CD4-positive, alpha-beta T cell treated with Interleukin-2 at 100 ng/mL for 4 hours (primary cell): ENCODE measurements at places on chromosomes 3 and 15.

DNA sequence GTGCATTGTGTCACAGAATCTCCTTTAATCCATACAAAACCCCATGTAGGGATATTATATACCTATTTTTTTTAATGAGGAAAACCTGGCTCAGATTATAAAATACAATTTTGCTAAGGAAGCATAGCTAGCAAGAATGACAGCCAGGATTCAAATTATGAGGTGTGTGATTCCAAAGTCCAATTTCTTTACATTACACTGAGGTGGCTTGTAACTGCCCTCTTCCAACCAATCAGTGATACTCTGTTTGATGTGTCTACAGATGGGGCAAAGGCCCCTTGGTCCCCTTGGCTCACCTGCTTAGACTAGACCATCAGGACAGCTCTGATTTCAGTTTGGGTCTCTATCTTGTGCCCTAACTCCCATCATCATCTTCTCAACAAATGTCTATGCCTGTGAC lies 120.3 kb upstream of the ADAMTS9 start:
- no peak for DNase-seq

GRCh38 chr3:49013738-49014660 lies 4.4 kb downstream of the DALRD3 start:
- DNase-seq: peak; percentile 58

DNA sequence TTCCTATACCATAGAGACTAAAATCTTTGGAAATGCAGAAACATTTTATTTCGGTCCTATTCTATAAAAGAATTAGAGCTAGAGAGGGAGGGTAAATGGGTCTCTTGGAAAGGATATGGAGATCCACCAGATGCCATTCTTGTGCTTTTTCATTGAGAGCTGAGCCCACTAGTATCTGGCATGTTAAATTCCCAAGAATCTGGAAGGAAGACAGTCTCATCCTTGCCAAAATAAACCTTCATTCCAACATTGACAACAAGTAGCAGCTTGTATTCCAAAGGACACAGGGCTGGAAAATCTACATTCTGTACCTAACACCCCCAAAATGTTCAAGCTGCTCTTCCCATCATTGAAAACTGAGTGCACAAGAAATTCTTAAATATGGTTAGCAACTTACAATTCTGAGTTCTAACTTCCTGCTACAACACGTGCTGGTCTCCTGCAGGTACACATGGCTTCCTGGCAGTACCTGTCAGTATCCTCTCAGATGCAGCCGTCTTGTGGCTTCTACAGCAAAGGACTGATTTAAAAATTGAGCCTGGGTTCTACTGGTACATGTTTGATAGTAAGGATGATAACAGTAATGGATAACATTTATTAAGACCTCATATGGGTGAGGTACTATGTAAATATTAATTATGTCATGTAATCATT lies 348.1 kb downstream of the SV2B start:
- DNase-seq: peak; percentile 23

DNA sequence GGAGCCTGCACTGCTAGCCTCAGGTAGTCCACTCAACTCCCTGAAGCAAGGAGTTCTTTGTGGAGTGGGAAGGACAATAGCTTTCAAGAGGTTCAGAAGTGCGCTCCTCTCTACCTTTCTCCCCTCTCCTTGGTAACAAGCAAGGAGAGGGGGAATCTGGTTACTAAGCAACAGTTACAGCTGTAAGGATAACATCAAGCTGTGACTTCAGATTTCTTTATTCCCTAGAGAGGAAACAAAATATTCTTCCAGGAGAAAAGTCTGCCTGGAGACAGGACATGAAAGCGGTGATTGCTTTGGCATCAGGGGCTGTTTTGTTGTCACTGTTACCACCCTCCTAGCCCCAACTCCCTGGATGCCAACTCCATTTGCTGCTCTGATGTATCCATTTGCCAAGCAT lies 70.4 kb downstream of the TRANK1 start:
- DNase-seq: no peak

- DNase-seq: no peak
These were observed 5.5 kb downstream of the ANKDD1A start for GRCh38 chr15:64917211-64917610.

GRCh38 chr3:56459719-56460118 lies 8.5 kb downstream of the ERC2 start:
- DNase-seq: no peak

GRCh38 chr15:69725957-69726356 lies 273.3 kb downstream of the RPLP1 start:
- no peak for DNase-seq

DNA sequence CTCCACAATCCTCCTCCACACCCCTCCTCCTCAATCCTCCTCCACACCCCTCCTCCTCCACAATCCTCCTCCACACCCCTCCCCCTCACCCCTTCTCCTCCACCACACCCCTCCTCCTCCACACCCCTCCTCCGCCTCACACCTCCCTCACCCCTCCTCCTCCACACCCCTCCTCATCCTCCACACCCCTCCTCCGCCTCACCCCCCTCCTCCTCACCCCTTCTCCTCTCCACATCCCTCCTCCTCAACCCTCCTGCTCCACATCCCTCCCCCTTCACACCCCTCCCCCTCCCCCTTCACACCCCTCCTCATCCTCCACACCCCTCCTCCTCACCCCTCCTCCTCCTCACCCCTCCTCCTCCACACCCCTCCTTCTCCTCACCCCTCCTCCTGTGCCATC lies 69.8 kb upstream of the BLM start:
- no peak for DNase-seq

DNA sequence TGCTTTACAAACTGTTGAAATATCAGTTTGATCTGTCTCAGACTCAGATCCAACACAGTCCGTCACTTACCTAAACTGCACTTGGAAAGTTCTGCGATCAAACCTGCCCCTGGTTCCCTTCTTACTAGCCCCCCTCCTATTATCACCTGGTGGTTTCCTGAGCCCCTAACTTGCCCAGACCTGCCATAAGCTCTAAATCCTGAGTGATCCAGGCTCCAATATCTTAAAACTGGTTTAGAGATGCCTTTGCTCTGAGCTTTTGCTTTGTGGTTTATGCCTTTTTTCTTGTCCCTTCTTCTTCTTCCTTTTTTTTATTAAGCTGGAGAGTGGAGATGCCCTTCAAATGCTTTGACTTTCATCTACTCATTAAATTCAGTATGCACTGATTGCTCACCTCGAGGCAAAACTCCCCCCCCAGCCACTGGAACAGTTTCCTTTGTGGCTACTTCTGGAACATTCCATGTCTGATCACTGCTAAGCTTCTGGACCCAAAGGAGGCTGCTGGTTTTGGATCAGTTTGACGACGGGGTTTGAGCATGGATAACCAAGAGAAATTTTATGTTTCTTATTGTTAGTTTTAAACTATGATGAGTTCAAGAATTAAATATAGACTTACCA lies 3.5 kb upstream of the ITGB5 start:
- DNase-seq: no peak

DNA sequence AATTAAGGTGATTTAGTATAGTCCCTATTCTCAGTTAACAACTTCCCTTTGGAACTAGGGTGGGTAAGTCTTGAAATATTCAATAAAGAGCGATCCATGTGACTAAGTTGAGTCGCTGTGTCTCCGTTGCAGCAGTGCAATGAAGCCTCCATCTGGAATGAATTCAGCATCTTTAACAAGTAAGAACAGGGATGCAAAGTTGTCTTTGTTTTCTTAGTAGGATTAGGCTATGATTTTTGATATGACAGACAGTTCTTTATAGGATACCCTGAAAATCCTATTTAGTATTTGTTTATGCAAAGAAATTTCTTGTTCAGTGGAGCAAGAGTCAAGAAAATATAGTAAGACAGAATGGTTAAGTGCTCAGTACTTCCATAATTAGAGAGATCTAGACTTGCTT lies 52.7 kb downstream of the RBMS3 start:
- DNase-seq: no peak

GRCh38 chr15:49758856-49759255 lies 138.0 kb downstream of the DTWD1 start:
- no peak for DNase-seq

GRCh38 chr3:151631946-151632345 lies 101.8 kb upstream of the AADACL2 start:
- no peak for DNase-seq

DNA sequence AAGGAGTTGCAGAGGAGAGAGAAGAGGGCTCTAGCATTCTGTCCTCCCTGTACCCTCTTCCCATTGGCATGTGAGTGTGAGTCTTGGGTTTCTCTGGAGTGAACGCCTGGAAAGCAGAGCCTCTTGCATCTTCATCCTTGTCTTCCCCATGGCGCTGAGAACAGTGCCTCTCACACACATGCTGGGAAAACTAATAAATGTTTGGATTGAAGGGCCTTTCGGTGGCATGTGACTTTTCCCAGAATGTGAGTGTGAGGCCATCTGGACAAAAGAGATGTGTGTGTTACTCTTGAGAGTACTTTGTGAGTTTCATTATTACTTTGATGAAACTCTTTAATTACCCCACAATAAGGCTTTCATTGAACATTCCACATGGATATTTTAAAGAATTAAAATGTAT lies 122.3 kb downstream of the MITF start:
- no peak for DNase-seq

DNA sequence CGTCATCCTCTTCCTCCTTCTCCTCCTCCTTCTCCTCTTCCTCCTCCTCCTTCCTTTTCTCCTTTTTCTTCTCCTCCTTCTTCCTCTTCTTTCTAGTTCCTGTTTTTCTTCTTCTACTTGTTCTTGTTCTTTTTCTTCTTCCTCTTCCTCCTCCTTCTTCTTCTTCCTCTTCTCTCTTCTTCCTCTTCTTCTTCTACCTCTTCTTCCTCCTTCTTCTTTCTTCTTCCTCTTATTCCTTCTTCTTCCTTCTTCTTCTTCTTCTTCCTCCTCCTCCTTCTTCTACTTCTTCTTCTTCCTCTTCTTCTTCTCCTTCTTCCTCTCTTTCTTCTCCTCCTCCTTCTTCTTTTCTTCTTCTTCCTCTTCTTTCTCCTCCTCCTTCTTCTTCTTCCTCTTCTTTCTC lies 310.2 kb upstream of the LMCD1 start:
- DNase-seq: no peak

DNA sequence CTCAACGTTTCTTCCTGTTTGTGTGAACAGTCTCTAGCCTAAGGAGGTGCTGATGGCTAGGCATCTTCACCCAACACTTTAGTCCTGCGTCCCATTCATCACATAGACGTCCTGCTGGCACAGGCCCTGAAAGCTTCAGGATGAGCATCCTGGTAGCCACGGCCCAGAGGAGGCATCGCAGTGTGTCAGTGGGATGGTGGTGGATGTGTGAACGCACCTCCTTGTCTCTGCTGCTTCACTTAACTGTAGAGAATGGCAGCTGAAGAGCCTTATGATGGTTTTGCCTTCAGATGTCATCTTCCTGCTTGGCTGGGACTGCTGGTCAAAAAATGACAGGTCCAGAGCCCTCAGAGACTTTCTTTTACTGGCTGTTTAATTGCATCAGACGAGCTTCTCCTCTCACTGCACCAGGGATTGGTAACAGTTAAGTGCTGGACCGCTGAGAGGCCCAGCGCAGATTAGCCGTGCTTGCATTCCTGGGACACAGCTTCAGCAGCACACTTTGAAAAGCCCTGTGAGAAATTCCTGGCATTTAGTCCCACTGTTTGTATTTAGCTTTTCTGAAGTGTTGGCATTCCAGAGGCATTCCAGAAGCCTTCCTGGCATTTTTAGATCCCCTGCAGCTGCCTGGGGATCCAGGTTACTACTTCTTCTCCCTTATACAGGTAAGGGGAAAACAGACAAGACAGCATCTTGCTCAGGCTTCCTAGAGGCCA lies 132.4 kb upstream of the PLXNA1 start:
- DNase-seq: no peak

- DNase-seq: no peak
These were observed 440.6 kb downstream of the MCTP2 start for GRCh38 chr15:94671858-94672532.

- DNase-seq: no peak
These were observed 79.9 kb upstream of the MITF start for GRCh38 chr3:69659180-69659910.

DNA sequence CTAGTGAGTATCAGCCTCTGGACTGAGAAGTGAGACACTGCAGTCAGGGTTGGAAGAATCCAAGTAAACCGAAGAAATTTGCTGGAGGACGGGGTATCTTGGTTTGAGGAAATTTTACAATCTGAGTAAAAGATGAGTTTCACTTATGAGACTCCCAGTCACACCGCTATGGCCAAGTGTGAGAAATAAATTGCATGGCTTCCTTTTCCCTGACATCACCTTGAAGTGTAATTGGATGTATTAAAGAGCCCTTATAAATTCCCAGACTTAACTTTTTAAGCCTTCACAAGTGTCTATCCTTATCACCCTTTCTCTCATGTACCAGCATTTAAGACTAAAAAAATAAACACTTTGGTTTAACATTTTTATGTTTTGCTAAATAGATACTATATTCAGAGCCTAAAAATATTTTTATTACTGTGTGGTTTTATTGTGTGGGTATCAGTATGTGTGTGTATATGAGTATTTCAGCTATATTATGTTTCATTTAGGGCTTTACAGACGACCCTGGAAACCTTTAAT lies 23.8 kb downstream of the USP3 start:
- DNase-seq: no peak

- no peak for DNase-seq
These were observed 46.0 kb downstream of the GALK2 start for GRCh38 chr15:49215768-49216739.

- DNase-seq: no peak
These were observed 55.5 kb downstream of the ST6GAL1 start for GRCh38 chr3:186985661-186986364.

DNA sequence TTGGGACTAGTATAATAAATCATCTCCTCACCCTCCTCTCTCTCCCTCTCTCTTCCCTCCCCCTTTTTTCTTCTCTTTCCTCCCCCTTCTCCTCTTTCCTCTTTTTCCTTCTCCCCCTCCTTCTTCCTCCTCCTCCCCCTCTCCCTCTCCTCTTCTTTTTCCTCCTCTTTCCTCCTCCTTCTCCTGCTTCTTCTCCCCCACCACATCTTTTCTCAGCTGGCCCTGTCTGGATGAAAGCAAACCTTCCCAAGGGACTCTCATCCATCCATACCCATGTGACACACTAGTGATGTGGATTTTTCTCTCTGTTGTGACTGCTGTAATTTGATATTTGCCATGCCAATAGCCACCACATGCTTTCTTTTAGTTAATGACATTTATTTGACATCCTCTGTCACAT lies 127.2 kb downstream of the EBLN2 start:
- DNase-seq: no peak

GRCh38 chr3:189908646-189909045 lies 212.1 kb downstream of the P3H2 start:
- DNase-seq: no peak

DNA sequence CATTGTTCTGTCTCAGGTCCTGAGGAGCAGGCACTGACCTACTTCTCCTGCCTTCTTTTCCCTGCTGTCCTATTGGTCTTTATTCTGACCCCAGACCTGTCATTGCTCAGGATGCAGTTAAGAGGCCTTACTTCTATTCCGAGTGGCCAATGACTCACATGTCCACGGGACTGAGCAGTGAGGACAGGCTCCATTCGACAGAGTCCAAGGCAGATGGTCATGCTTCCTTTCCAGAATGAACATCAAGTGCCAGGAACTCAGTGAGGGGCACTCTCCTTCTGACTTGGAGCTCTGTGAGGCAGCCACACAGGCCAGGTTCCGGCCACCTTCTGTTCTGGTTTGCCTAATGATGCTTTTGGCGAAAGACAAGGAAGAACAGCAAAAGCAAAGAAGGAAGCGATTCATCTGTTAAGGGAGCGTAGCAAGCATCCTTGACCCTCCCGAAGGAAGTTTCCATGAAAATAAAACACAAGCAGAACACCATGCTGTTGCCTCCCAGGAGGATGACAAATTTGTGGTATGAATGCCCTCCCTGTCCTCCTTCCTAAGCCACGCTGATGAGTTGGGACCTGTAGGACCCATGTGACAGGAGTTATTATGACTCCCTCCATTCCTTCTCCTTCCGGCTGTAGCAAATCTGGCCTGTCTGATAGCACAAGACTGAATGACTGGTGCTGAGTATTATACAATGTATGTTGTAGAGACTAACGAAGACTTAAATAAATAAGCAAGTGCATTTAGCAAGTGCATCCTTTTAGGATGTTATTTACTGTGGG lies 14.4 kb upstream of the TPRG1 start:
- no peak for DNase-seq
